ENCODE measurements at places on chromosomes 11 and 22.
A peak's percentile ranks its signal among the peaks of the same experiment; 100 is the strongest.

- DNase-seq, result no peak
Measured at GRCh38 chr11:78428266-78428636, 10.6 kb upstream of the GAB2 start.

DNA sequence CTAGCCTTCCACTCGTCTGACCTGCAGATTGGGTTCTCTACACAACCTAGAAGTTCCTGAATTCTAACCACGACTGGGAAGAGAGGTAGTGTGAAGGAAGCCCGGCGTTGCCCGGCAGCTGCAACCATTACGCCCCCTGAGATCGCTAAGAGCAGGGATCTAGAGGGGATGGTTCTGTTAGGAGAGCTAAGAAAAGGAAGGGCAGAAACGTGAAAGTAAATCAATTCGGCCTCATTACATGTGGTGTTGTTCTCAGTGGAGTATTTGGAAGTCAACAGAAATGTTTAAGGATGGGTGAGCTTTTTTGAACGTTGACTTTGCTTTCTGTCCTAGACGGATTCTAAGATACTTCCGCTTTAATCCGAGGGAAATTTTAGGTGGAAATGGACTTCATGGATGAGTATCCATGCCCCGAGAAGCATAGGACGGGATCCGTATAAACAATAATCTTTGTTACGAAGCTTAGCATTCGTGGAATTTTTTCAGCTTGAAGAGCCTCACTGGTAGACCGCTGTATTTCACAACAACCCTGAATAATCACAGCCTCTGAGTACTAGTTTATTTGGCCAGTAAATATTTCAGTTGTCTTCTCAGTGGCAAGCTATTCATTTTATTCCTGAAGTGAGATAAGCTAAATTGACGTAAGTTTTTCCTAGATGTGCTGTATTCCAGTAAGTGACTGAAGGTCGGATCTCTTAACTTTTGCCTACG, 629 bp downstream of the ATP5MG start:
- peak; percentile 11 for DNase-seq

DNA sequence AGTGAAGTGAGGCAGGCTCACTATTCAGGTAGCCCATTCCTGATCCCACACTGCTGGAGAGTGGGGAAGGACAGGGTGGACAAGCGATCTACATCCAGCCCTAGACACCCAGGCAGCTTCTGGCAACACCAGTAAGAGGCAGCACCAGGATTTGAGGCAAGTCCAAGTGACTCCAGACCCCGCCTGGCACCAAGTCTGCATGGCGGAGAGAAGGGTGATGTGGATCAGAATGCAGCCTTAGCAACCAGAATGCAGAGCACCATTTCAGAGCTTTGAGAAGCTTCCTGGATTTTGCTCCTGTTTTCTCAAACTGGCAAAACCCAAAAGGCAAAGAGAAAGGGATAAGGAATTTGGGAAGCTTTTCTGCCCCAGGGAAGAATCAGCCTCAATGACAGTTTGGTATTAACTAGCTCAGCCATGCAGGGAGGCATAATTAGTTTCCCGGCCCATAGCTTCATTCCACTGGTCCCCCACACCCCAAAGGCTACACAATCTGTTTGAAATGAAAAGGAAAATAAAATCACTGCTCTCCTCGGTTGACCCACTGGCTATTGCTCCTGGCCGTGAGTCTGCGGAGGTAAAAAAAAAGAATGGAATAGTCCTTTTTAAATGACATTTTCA, 17.3 kb downstream of the GALNT18 start:
- DNase-seq, result no peak

- DNase-seq, result no peak
Measured at GRCh38 chr22:23179381-23180299, 669 bp upstream of the BCR start.

GRCh38 chr11:27420722-27421572, 51.6 kb downstream of the LGR4 start:
- peak; percentile 96 for DNase-seq

GRCh38 chr11:65870307-65870658, 2.3 kb downstream of the EFEMP2 start:
- DNase-seq, result no peak

DNA sequence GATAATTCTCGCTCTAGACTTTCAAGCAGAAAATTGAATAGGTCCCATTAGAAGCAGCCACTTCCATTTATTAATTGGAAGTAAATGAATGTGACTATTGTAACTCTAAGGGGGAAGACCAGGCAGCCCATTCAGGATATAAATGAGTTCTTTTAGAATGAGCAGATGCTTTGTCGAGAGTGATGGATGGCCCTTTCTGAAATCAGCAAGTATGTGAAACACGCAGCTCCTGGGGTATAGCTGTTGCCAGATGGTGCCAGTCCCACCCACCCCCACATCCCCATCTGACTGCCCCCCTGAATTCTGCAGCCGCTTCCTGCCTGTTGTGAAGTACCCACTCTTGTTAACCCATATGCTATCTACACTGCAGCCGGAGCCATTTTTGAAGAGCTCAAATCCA, 3.7 kb downstream of the SLC15A3 start:
- no peak for DNase-seq

- no peak for DNase-seq
Measured at GRCh38 chr22:32545801-32546200, 71.2 kb downstream of the FBXO7 start.

DNA sequence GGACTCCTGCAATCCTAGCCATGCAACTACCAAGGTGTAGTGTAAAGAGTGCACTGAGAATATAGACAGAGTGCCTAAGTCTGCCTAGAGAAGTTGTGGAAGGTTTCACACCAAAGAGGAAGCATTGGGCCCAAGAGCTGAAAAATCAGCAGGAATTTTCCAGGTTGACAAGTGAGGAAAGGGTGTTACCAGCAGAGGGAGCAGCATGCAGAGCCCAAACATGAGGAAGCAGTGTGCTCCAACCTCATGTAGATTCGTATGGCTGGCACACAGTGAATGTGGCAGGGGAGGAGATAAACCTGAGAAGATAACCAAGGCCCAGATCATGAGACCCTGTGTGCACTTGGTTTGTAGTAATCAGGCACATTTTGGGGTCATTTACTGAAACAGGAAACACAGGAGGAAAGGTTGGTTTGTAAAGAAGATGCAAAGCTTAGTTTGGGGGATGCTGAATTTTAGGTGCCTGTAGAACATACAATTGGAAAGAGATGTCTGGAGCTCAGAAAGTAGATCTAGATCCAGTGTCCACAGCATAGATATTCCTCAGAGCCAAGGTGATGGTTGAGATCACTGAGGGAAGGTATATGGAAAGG, 1.7 kb downstream of the HPX start:
- peak; percentile 81 for DNase-seq

GRCh38 chr11:1952806-1953482, 5.8 kb downstream of the MRPL23 start:
- no peak for DNase-seq

DNA sequence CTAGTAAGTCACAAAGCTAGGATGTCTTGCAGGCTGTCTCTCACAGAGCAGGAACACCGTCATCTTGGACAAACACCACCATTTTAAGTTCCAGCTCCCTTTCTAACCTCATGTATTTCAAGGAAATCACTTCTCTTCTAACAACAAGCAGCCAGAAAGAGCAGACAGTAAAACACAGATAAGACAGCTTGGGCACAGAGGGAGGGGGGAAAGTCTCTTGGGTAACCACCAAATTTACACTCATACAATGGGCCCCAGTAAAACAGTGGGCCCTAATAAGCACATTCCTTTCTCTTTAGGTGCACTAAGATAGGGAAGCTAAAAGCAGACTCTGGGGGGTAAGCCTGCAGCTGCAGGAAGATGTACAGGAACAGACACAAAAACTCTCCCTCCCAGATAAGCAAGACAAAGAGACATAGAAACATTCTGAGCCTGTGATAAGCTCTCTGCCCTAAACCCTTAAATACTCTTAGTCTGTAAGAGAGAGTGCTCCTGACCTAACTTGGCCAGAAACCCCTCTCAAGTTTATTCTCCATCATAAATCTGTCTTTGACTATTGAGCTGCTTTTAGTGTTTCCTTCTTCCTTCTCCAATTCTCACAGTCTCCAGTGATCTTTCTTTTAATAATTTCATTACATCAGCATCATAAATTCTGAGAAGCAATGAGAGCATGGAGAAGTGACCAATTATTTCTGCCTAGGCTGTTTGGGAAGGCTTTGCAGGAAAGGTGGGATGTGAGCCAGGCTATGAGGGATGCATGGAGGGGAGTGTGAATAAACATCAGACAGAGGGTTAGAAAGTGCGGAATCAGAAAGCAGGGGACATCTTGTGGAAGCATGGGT, 7.4 kb downstream of the OR10D3 start:
- DNase-seq, result peak; percentile 32

DNA sequence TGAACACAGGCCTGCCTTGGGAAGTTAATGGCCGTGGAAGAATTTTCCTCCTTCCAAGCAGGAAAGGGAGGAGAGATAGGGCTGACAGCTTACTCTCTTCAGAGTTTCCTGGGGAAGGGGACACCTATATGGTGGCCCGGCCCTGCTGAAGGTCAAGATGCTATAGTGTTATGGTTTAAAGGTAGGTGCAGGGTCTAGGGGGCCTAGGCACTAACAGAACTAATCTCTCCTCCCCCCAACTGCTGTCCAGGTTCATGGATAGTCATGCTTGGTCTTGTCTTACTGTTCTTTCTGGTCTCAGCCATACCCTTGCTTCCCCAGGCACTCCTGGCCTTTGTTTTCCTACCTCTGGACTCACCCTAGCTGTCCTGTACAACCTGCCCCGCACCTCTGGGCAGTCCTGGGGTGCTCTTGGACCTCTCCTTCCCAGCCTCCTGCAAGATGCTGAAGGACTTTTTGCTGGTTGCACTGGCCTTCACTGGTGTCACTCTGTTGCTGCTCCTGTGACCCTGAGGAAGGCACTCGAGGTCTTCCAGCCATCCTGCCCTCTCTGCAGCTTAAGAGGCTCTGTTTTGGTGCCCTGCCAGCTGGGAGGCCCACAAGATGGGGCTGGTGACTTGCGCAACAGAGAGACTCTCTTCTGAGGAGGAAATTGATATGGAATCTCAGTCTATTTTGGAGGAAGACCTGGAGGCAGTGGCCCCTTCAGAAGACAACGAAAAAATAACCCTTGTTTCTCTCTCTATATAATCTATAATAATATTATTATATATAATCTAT, 17.9 kb downstream of the SEC14L3 start:
- peak; percentile 91 for DNase-seq

DNA sequence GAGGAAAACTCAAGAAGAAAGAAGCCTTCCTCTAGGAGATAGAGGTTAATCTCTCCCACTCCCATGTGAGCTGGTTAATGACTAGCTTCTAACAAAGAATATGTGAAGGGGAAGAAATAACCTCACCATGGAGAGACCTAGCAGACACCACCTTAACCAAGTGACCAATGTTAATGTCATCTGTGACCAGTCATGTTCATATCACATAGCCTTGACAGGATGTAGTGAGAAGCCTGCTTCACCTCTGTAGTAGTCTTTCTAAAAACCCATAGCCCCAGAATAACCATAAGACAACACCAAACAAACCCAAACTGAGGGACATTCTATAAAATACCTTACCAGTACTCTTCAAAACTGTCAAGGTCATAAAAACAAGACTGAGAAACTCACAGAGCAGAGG, 21.5 kb upstream of the POU2AF1 start:
- DNase-seq, result no peak

GRCh38 chr11:113613619-113614018, 92.5 kb downstream of the TMPRSS5 start:
- peak; percentile 28 for DNase-seq

GRCh38 chr11:10095412-10096208, 198.4 kb downstream of the SBF2 start:
- no peak for DNase-seq

Data from hematopoietic multipotent progenitor cell treated with erythropoietin and hydrocortisone succinate and interleukin-3 and kit ligand, for 8 days (in vitro differentiated cells).